T1000 (cell line): ENCODE measurements at places on chromosomes 4 and X.
A peak's percentile ranks its signal among the peaks of the same experiment; 100 is the strongest.

- DNase-seq: no peak
Measured at GRCh38 chr4:155809835-155810234, 51.0 kb downstream of the GUCY1B1 start.

- no peak for DNase-seq
Measured at GRCh38 chrX:11760958-11761357, 2.9 kb downstream of the MSL3 start.

- DNase-seq: no peak
Measured at GRCh38 chr4:94131212-94131611, 76.5 kb upstream of the SMARCAD1 start.

- no peak for DNase-seq
Measured at GRCh38 chrX:35016051-35016450, 73.5 kb downstream of the FAM47B start.

GRCh38 chr4:56271131-56271530 is 116.2 kb downstream of the AASDH start:
- DNase-seq: no peak

- DNase-seq: no peak
Measured at GRCh38 chr4:119858176-119858575, 208.5 kb downstream of the MAD2L1 start.

DNA sequence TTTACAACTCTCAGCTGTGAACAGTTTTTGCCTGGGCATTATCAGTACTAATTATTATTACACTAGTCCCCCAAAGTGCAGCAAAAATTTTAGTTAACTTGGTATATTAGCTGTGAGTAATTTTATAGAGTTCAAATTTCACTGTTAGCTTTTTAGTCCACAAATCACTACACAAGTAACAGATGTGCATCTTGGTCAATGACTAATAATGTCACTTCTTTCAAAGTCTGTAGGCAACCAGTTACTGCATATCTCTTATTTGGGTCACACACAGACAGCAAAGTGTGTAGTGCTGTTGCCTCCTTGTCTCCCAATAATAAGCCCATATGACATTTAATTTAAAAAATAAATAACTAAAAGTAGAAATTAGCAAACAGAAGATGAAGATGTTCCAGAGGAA is 159.9 kb downstream of the SCFD2 start:
- no peak for DNase-seq

- DNase-seq: no peak
Measured at GRCh38 chrX:129039176-129039575, 484.1 kb downstream of the SMARCA1 start.

GRCh38 chr4:145498430-145498829 is 16.8 kb downstream of the SMAD1 start:
- DNase-seq: no peak

DNA sequence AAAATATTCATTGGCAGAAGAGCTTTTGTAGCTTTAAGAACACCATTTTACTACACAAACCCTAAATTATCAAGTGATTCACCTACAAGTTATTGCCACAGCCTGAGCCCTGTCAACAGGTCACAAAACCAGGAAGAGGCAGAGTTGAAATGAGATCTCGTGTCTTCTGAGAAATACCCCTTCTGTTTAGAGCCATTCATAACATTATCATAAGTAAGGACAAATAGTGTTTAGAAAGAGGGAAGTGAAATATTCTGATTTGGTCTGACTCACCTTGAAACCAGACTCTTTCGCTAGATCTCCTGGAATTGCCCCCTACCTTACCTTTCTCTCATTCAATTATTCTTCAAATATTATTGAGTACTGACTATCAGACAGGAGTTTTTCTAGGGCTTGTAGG is 5.9 kb downstream of the ETDB start:
- DNase-seq: no peak

GRCh38 chr4:168865854-168866253 is 144.2 kb downstream of the CBR4 start:
- no peak for DNase-seq

- DNase-seq: no peak
Measured at GRCh38 chrX:39802354-39802753, 295.4 kb downstream of the BCOR start.

DNA sequence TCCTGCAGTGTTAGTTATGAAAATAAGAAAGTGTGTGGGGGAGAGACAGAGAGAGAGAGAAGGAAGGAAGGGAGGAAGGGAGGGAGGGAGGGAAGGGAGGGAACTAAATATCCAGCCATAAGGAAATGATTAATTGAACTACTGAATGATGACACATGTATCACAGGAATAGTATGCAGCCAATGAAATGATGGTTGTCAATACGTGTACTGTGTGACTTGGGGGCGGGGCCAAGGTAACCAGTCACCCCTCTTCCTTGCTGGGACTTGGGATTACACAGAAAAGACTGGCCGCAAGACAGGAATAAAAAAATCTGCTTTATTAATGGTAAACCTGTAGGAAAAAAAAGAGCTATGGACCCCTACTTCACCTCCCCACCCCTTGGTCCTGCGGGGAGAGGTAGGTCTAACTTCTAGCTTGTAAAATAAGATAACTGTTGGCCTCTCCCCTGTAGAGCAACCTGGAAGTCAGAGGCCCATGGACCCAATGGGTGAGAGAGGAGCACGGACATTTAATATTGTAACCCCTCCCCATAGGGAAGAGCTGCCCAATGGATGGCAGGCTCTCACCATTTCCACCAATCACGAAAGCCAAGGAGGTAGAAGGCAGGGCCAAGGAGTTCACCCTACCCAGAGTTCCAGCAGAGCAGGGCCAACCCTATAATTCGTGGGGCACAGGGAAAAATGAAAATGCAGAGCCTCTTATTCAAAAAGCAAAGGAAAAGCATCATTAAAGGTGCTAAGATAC is 7.4 kb downstream of the PPP2R2C start:
- DNase-seq: no peak

DNA sequence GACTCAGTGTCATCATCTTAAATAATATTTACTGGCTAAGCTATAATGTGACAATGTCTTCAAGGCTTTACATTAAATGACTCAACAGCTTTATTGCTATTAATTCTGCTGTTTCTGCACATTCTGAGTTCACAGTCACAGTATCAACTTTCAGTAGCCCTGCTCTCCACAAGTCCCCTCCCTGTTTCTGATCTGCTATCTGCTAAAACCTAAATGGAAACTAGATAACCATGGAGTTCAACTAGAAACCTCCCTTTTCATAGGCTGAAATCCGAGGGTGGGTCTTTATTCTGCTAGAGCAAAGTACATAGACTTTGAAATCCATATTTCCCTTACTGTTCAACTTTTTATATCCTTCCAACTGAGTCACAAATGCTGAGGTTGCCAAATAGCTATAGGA is 5.4 kb upstream of the ACE2 start:
- DNase-seq: no peak

DNA sequence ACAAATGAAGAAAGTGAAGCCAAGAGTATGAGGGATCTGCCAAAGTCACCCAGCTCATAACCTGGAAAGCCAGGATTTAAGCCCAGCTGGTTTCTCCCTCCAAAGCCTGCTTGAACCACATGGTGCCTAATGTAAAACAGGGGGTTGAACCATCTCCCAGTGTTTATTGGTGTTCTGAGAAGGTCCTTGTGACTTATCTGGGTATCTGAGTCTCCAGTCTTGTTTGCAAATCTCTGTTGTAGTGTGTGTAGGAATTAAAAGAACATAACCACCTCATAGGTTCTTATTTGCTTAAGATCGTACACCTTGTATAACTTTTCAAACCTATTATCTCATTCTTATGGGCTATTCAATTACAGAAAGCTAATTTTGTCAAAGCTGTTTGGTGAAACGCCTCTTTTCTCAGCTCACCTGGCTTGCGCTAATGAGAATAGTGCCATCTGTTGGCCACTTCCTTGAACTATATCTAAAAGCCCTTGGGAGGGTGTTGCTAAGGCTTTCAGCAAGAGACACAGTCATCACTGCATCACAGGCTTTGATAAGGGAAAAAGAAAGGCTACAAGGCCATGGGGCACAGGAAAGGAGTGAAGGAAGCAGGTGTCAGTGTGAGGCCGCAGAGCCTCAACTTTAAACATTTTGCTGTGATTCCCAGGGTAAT is 34.0 kb downstream of the ETDB start:
- DNase-seq: no peak

DNA sequence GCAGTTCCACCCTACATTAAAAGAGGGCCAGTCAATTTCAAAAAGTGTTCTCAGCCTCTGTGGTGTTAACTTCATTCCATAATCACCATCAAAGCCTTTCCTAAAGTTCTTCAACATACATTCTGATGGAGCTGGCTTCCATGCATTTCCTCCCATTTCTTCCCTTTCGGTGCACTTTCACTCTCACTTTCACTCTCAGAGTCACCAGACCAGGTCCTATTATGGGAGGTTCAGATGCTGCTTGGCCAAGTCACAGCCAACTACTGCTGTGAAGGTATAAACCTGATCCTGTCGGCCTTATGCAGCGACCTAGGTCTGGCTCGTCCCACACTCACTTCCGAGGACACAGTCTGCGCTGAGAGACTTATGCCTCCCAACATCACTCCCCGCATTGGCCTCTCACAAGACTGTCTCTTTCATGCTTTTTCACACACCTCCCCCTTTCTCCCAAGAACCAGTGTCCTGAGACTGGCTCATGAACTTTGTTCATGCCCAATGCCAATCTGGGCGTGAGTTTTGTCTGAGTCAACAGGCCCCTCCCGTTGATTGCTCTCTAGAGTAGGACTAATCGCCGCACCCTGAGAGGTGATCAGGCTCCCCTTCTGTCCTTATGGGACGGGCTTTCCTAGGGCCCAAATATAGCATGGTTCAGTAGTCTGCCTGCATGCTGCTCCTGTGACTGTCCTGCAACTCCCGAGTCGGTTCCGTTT is 60.8 kb upstream of the XAGE1B start:
- no peak for DNase-seq

DNA sequence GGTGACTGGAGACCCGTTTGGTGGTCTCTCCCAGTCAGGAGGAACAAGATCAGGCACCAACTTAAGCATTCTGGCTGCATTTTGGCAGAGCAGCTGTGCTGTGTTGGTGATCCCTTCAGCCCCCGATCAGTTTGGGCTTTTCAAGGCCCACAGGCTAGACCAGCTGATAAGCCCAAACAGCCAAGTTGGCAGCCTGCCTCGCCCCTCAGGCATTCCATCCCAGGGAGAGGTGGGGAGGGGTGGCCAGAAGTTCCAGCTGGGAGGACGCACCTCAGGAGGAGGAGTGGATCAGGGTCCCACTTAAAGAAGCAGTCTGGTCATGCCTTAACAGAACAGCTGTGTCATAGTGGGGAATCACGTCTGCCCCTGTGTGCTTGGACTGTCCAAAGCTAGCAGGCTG is 105.8 kb downstream of the CHIC1 start:
- DNase-seq: no peak

DNA sequence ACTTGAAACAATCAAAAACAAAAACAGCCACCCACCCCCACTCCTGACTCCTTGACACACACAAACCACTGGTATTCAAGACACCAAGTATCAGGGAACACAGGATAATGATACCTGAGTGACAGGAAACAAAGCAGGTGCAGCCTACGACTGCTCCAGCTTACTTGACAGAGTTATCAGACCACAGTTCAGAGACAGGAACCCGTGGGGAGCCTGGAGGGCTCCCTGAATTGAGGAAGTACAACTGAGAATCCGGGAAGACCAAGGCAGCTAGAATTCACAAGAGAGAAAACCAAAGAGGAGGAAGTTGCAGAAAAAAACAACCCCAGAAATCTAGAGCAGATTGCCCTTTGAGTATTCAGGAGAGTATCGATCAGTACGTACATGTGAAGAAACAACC is 20.5 kb downstream of the COMMD8 start:
- DNase-seq: no peak

GRCh38 chrX:19609541-19609940 is 94.2 kb upstream of the MAP3K15 start:
- DNase-seq: no peak

GRCh38 chr4:158621729-158622128 is 50.0 kb downstream of the C4orf46 start:
- no peak for DNase-seq

- DNase-seq: no peak
Measured at GRCh38 chr4:88040707-88041106, 33.3 kb downstream of the PKD2 start.

- no peak for DNase-seq
Measured at GRCh38 chr4:181971411-181971810, 271.8 kb upstream of the TENM3 start.

- DNase-seq: peak; percentile 4
Measured at GRCh38 chrX:136162827-136163570, 15.7 kb downstream of the FHL1 start.

GRCh38 chr4:132669786-132670185 is 479.3 kb upstream of the PCDH10 start:
- DNase-seq: no peak

GRCh38 chr4:79450053-79450452 is 42.0 kb upstream of the GK2 start:
- no peak for DNase-seq

GRCh38 chr4:6910340-6910959 is 824 bp downstream of the TBC1D14 start:
- DNase-seq: no peak

- DNase-seq: no peak
Measured at GRCh38 chrX:29662101-29662500, 553.3 kb upstream of the MAGEB2 start.

GRCh38 chr4:25484243-25484721 is 107.2 kb downstream of the ANAPC4 start:
- DNase-seq: no peak

- DNase-seq: no peak
Measured at GRCh38 chr4:125225806-125226205, 88.9 kb upstream of the FAT4 start.

DNA sequence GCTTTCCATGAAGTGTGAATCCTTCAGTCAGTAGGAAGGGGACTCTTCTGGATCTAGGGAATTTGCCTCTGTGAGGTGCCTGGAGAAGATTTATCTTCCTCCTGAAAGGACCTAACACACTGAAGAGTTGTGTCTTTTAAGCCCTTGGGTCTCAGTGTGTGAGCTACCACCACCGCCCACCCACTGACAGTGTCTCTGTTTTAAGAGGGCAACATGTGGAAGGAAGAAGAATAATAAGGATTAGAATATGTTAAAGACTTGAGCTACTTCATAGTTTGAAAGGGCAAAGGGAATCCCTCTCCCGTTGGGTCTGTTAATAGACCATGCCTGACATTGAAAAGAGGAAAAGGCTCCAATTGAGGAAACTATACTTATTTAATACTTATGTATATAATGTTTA is 64.3 kb upstream of the TLR2 start:
- DNase-seq: no peak

GRCh38 chr4:81789741-81790399 is 318.2 kb upstream of the RASGEF1B start:
- DNase-seq: no peak

- peak; percentile 46 for DNase-seq
Measured at GRCh38 chrX:67543818-67544217, at the start of gene AR. AR (plus strand) TSS chrX:67544021; CDS start chrX:67545147, 1,126 bp downstream.

GRCh38 chr4:20787940-20788665 is 87.8 kb downstream of the PACRGL start:
- no peak for DNase-seq

- DNase-seq: no peak
Measured at GRCh38 chr4:24604558-24605214, 20.3 kb upstream of the DHX15 start.
